ENCODE measurements at places on chromosomes 1 and 21.

GRCh38 chr1:10829965-10830515 lies 33.6 kb upstream of the CASZ1 start:
- no peak for DNase-seq

- DNase-seq: peak; percentile 83
Measured at GRCh38 chr1:19251305-19252196, at the start of the genes EMC1 and MRTO4. Gene EMC1, minus strand, starts transcription at chr1:19251524. Its CDS starts 15 bp downstream, at chr1:19251509. Gene MRTO4, plus strand, starts transcription at chr1:19251805. Its CDS starts 31 bp downstream, at chr1:19251836.

- no peak for DNase-seq
Measured at GRCh38 chr21:36175771-36176565, 19.3 kb downstream of the DOP1B start.

GRCh38 chr21:38498057-38498833 lies at the start of gene ERG:
Gene ERG, minus strand, starts transcription at chr21:38498477. Its CDS starts 97 bp downstream, at chr21:38498380.
- DNase-seq: no peak

- peak; percentile 49 for DNase-seq
Measured at GRCh38 chr1:26417111-26417759, 6.6 kb downstream of the LIN28A start.

DNA sequence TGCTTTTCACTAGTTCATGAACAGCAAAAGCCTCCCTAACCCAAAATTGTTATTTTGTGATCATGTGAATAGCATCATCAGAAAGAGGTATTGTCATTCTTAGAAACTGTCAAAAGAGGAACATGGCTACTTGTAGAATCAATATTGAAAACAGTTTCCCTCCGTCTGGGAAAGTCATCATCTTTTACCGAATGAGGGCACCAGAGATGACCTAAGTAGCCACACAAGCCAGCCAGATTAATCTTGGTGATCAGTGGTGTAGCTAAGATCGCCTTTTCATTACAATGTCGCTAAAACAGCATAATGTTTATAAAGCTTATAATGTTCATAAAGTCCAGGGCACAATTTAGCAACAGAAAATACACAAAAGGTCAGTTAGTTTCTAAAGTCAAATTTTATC lies 136.1 kb downstream of the SIPA1L2 start:
- DNase-seq: no peak

All from fibroblast of skin of right biceps (primary cell).